ENCODE measurements at places on chromosomes 1 and 21.
A peak's percentile ranks its signal among the peaks of the same experiment; 100 is the strongest.

GRCh38 chr1:20373764-20374163 lies 83.1 kb downstream of the VWA5B1 start:
- no peak for DNase-seq

DNA sequence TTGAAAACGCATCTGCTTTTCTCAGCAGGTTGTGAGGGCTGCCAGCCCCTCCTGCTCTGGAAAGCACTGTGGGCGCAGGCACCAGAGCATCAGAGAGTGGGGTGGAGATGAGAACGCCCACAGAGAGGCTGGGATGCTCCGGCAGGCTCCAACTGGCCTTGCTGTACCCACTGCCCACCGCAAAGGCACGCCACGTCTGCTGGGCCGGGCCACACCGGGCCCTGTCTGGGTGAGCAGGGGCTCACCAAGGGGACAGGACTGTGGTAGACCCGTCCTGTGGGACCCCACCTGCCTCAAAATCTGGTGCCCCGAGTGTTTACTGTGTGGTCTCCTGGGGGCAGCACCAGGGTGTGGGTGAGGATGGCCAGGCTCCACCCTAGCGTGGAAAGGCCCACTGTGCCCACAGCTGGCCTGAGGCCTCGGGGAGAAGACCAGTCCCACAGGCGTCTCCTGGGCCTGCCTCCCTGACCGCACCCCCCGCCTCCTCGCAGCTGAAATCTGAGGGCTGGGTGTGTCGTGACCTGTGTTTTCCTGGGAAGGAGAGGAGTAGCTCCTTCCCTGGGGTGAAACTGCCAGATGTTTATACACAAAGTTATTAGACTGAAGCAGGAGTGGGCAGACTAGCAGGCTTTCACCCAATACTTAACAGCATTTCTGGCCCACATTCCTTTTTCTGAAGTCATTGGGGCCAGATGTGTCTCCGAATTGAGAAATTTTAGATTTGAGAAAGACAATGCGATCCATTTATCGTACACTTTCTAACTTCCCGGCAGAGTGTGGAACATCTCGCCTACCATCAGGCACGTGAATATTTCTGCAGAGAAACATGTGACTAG lies 53.8 kb downstream of the STUM start:
- DNase-seq, result no peak

- no peak for DNase-seq
Observed at GRCh38 chr1:24708938-24709337, 36.3 kb upstream of the CLIC4 start.

DNA sequence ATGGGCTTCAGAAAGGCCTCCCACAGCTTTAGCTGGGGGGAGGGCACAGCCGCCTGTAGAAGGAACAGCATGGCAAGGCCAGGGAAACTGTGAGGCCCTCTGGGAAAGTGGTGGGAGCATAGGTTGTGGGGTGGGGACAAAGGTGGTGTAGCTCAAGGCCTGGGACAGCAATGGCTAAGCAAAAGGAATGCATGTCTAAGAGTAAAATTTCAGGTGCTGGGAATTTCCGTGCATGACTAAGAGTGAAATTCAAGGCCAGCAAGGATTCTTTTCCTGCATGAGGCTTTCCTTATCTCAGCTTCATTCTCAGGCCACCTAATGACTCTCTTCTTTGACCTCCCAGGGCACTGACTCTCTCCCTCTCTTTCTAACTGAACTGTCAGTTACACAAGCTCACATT lies 86.5 kb upstream of the WNT4 start:
- no peak for DNase-seq

DNA sequence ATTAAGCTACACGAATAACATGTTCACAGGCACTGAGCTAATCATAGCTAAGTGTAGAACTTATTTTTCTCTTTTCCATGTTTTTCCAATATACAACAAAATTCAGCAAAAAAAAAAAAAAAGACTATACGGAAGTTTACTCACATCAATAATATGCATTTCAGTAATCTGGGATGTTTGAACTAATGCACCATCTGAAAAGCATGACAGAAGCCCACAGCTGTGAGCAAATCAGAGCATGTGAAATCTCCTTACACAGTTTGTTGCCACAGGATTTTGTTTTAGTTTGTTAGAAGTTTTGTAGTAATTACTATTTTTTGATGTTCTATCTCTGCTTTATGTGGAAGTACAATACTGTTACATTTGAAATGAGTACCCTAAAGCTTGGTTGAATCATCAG lies 1051.7 kb downstream of the TTLL7 start:
- DNase-seq, result no peak

GRCh38 chr21:43859747-43860214 lies 5.2 kb upstream of the AGPAT3 start:
- DNase-seq, result no peak

- DNase-seq, result no peak
Observed at GRCh38 chr1:56502700-56503245, 76.6 kb downstream of the PLPP3 start.

DNA sequence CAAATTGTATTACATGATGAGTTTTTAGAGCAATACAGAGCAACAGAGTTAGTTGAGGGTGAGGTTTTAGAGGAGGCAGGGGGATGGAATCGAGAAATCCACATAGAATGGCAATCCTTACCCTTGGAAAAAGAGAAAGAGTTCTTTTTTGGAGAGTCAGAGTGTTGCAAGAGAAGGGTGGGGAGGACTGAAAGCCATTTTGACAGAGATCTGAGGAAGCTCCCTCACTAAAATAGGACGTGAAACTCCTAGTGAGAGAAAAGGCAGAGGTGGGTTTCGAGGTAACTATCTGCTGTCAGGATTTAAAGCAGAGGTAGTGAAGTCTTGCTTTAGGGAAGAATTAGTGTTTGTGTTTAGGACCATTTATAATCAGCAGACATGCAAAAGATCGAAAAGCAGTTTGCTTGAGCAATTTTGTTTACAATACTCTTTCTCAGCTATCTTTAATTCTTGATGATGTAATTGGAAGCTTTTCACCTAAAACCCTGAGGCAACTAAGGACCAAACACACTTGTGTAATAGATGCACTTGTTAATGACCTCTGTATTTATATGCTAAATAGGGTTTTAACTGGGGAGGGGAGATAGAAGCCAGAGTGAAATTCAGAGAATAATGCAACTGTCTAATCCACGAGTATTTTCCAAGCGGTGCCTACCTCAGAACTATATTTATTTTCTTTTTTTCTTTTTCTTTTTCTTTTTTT lies 20.0 kb downstream of the ADAMTS5 start:
- no peak for DNase-seq

- no peak for DNase-seq
Observed at GRCh38 chr1:79497193-79497773, 490.8 kb upstream of the ADGRL4 start.

- no peak for DNase-seq
Observed at GRCh38 chr1:204108312-204109141, 35.6 kb downstream of the SOX13 start.

DNA sequence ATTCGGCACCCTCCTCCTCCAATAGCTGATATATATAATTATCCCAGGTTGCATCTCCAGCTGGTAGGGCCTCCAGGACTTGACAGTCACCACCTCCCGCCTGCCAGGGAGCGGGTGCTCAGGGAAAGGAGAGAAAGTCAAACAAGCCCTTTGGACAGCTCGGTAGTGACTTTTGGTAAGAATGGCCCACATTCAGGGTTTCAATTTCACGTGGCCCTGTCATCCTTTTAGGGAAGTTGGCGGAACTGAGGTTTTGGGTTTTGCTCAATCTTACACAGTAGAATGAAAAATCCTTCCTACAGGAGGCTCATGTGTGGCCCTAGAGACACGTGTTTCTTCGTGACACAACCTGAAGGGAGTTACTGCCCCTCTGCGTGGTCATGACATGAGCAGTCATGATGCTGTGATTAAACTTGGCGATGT lies 44.2 kb downstream of the CAPN8 start:
- DNase-seq, result no peak

GRCh38 chr1:247857069-247857984 lies at the start of gene TRIM58:
Gene TRIM58 (plus strand): TSS chr1:247857187. CDS start chr1:247857247, 60 bp downstream.
- DNase-seq, result peak; percentile 34

DNA sequence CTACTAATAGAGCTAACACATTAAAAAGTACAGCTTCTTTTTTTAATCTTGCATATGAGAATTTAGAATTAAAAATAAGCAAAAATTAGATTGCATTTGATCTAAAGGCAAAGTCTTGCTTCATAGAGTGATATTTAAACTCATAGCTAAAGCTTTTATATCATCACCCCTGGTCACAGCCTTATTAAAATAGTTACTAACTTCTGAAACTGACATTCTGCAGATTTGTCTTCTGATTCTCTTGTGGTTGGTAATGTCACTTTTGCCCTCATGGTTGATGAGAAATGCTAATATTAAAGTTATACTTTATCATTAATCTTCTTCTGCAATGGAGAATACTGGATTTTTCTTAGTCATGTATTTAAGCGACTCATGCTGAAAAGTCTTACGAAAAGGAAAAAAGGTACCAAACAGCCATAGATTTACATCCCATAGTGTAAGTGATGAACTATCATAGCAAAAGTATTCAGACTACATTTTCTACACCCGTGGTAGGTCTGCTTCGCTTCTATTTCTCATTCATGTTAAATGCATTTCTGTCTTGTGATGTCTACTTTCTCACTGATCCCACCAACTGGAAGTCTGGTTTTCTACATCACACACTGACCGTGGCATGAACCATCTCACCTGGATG lies 330.5 kb upstream of the B3GALT2 start:
- no peak for DNase-seq

GRCh38 chr1:187203257-187203656 lies 374.5 kb downstream of the PLA2G4A start:
- no peak for DNase-seq

Measured in memory B cell (primary cell).